ENCODE measurements at places on chromosomes 1 and 21. TPM values are rescaled to one million over a fixed set of nuclear protein-coding genes. Genes with fewer than 3 reads are reported as not detected.

Gene ZNF669
- 19.8 TPM for total RNA-seq

Gene SEMA6C
- 8.0 TPM for total RNA-seq

Gene SHISA4
- 3.7 TPM for total RNA-seq

Gene KMO
- total RNA-seq = 0.14 TPM

Gene MTARC1
- total RNA-seq = 28.6 TPM

Gene FCRLA
- not detected for total RNA-seq

Gene PPFIA4
- 7.4 TPM for total RNA-seq

Gene ROR1
- total RNA-seq = 94.3 TPM

Gene IL24
- total RNA-seq = not detected

Gene ATP1A2
- total RNA-seq = 14.5 TPM

Gene CASQ1
- 4.4 TPM for total RNA-seq

Gene RGS16
- 29.1 TPM for total RNA-seq

Gene GUCA2B
- not detected for total RNA-seq

Gene VWA5B1
- 0.26 TPM for total RNA-seq

Gene CRYAA
- not detected for total RNA-seq

Gene RGS5
- 4.2 TPM for total RNA-seq

Gene KIF26B
- total RNA-seq = 1.7 TPM

Gene CRABP2
- total RNA-seq = 190 TPM

Gene PDE9A
- total RNA-seq = 37.9 TPM

Gene ARHGAP29
- total RNA-seq = 5.6 TPM

Gene HSPA6
- total RNA-seq = 0.04 TPM

Gene NBPF12
- total RNA-seq = 5.8 TPM

Gene APOBEC4
- not detected for total RNA-seq

Gene TMEM240
- total RNA-seq = 13.6 TPM

Gene ASCL5
- total RNA-seq = not detected

Gene PRSS38
- not detected for total RNA-seq

All from H7 (cell line).